ENCODE measurements at places on chromosomes 7 and 10. TPM values are rescaled to one million over a fixed set of nuclear protein-coding genes. Genes with fewer than 3 reads are reported as not detected.

Gene MYPN
- total RNA-seq = under 0.01 TPM

Gene ERVW-1
- not detected for total RNA-seq

Gene TAF5
- total RNA-seq = 3.3 TPM

Gene PILRA
- total RNA-seq = 0.38 TPM

Gene MMD2
- not detected for total RNA-seq

Gene GPR15LG
- total RNA-seq = not detected

Gene SPDYE5
- not detected for total RNA-seq

Gene RNLS
- total RNA-seq = 2.6 TPM

Gene ANKRD30A
- total RNA-seq = not detected

Gene SLC16A12
- 0.65 TPM for total RNA-seq

Gene VPS37D
- total RNA-seq = 3.9 TPM

Gene OR6V1
- total RNA-seq = not detected

Gene AGMO
- 11.8 TPM for total RNA-seq

Gene CREB5
- total RNA-seq = 5.9 TPM

Gene KIF11
- 13.7 TPM for total RNA-seq

Gene NOS3
- 67.6 TPM for total RNA-seq

Gene TAF3
- total RNA-seq = 3.8 TPM

Gene COMTD1
- 12.1 TPM for total RNA-seq

Gene FBXO24
- 0.19 TPM for total RNA-seq
